ENCODE measurements at places on chromosomes 3 and 15.

GRCh38 chr15:69457304-69458280, 5.0 kb downstream of the RPLP1 start:
- no peak for DNase-seq

- DNase-seq: no peak
These were observed 6.1 kb downstream of the CD96 start for GRCh38 chr3:111548092-111548491.

GRCh38 chr3:12165909-12166308, 7.2 kb upstream of the TIMP4 start:
- no peak for DNase-seq

DNA sequence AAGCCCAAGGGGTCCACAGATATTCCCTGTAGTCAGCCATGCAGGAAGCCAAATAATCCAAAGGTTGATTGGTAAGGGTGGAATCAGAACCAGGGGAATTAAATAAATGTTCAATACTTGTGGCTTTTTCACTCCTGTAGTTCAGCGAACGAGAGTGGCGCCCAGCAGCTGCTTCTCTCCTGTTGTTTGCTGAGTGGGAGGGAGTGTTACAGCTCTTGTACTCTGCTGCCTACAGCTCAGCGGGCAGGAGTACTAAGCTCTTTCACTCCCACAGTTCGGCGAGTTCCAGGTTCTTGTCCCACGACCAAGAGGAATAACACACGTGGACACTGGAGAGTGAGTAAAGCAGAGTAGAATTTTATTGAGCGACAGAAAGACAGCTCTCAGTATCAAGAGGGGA, 105.9 kb downstream of the MOBP start:
- no peak for DNase-seq

DNA sequence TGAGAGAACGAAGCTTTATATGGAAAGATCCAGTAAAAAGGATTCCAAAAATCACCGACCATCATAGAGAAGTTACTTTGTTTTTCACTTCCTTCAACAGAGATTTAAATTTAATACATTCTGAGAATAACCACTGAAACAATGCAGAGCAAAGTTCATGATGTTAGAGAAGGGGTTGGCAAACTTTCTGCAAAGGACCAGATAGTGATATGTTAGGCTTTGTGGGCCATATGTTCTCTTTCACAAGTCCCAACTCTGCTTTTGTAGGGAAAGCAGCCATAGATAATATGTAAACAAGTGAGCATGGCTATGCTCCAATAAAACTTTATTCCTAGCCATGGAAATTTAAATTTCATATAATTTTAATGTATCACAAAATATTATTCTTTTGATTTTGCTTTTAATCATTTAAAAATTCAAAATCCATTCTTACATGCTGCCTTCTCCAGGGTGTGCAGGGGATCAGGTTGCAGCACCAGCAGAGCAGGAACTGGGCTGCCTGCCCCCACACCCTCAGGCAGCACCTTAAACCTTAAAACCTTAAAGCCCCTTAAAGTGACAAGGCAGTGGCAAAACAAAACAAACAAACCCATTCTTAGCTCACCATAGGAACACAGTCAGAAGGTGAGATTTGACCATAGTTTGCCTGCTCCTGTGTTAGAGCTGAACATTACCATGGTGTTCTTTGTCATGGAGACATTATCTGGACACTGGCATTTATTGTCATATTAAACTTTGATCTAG, 16.9 kb upstream of the IGSF10 start:
- DNase-seq: no peak

DNA sequence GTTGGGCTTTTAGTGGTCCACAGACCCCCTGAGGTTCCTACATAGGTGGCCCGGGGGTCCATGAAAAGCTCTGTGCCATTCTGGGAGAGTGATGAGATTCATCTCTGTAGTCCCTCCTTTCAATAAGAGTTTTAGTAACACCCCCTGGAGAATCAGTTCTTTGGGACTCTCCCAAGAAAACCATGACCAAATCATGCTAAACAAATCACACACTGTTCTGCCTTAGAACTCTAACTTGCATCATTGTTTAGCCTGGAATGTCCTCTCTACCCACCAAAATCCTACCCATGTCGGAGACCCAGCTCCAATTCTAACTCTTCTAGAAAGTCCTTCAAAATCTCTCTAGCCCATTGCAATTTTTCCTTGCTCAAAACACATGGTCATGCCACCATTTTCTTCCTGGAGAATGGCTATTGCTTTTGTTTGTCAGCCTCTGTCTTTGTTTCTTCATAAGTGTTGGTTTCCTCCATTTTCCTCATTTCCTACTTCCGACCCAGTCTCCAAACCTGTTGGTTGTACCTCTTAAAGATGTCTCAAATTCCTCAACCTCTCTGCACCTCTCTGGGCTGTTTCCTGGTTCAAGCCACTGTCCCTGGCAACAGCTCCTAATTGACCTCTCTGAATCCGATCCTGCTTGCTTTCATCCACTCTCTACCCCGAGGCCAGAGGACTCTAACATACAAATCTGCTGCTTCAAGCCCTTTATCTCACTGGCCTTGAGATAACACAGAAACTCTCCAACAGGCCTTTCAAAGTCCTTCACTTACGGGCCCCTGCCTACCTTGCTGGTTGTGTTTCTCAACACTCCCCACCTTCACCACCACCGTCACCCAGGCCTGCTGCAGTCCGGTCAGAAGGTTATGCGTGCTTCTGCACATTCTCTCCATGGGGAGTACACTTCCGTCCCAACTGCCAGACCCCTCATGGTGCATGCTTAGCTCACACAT, 23.7 kb downstream of the CYP19A1 start:
- no peak for DNase-seq

All from SW480 (cell line).